ENCODE measurements at places on chromosomes 6 and 20.
A peak's percentile ranks its signal among the peaks of the same experiment; 100 is the strongest.

- DNase-seq: no peak
Observed at GRCh38 chr6:118663993-118664985, 12.9 kb upstream of the CEP85L start.

- DNase-seq: peak; percentile 24
Observed at GRCh38 chr6:18260448-18261106, 3.8 kb downstream of the DEK start.

GRCh38 chr6:131007286-131007685 is 55.8 kb downstream of the EPB41L2 start:
- no peak for DNase-seq

DNA sequence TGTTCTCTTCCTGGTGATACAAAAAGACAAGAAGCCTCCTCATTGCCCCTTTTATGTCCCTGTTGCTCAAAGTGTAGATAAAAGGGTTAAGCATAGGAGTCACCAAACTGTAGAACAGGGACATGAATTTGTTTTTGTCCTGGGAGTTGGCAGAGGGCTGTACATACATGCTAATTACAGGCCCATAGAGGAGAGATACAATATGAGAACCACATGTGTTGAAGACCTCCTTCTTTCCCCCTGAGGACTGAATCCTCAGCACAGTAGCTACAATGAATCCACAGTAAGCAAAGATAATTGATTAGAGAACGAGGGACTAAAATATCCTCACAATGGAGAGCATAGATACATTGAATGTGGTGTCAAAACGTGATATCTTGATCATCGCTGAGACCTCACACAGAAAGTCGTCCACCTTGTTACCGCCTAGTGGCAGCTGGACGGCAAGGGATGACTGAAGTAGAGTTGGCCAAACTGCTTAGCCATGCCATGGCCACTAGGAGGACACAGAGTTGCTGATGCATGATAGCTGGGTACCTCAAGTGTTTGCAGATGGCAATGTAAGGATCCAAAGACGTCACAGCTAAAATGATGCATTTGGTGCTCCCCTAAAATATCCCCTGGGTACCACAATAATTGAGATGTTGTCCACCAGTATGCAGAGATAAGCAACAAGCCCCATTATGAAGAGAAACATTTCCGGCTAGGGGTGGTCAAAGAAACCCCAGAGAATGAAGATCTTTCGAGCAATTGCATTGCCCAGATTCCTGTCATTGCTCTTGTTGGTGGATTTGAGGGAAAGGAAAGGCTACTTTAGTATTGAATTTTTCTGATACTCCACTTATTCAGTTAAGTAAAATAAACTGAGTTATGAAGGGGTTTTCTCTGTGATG is 15.0 kb downstream of the OR2B3 start:
- DNase-seq: peak; percentile 31

DNA sequence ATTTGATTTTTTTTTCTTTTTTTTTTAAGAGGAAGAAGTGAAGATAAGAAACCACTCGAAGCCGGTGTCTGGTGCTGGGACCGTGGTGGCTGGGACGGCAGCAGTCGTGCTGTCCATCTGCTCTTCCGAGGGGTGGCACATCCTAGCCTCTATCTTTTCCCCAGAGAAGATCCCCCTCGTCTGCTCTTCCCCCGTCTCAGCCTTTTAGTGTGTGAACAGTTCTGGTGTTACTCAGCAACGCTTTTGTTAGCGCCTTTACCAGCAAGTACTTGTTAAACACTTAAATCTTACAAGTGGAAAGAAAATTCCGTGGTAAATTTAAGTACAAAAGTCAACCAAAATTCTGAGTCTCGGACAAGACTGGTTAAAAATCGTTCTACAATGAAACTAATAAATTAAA is 90.1 kb downstream of the RSPH3 start:
- no peak for DNase-seq

DNA sequence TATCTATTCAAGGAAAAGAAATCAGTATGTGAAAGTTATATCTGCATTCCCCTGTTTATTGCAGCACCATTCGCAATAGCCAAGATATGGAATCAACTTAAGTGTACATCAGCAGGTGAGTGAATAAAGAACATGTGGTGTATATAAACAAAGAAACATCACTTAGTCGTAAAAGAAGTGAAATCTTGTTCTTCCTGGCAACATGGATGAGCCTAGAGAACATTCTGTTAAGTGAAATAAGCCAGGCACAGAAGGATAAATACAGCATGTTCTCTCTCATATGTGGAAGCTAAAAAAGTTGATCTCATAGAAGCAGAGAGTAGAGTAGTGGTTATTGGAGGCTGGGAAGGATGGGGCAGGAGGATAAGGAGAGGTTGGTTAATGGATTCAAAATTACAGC is 287.9 kb upstream of the FERMT1 start:
- no peak for DNase-seq

GRCh38 chr6:107653861-107654394 is 164.0 kb downstream of the SOBP start:
- no peak for DNase-seq

DNA sequence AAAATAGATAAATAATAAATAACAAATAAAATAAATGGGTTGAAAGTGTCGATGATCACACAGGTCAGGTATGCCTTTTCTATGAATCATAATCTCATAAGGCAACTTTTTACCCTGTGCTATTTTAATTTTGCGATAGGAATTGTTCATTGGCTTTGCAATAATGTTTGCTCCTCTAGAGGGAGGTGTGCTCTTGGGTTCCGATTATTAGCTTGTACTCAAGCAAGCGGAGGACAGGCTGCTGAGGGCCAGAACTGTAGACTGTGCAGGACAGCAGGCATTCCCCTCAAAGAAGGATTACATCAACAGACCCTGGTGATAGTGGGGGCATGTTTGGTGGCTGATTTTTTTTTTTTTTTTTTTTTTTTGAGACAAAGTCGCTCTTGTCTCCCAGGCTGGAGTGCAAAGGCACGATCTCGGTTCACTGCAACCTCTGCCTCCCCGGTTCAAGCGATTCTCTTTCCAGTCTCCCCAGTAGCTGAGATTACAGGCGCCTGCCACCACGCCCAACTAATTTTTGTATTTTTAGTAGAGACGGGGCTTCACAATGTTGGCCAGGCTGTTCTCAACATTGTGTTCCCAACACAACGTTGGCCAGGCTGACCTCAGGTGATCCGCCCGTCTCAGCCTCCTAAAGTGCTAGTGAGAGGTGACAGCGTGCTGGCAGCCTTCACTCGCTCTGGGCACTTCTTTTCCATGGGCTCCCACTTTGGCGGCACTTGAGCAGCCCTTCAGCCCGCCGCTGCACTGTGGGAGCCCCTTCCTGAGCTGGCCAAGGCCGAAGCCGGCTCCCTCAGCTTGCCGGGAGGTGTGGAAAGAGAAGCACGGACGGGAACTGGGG is 35.6 kb downstream of the RIOK1 start:
- DNase-seq: peak; percentile 60

DNA sequence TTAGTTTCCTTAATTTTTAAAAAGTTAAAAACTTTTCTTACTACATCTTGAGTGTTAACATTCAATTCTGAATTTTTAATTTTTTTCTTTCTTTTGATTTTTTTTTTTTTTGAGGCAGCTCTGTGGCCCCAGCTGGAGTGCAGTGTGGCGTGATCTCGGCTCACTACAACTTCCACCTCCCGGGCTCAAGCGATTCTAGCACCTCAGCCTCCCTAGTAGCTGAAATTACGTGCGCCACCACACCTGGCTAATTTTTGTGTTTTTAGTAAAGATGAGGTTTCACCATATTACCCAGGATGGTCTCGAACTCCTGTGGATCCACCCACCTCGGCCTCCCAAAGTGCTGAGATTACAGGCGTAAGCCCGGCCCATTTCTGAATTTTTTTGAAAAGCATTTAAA is 1.2 kb downstream of the DDX43 start:
- DNase-seq: no peak

DNA sequence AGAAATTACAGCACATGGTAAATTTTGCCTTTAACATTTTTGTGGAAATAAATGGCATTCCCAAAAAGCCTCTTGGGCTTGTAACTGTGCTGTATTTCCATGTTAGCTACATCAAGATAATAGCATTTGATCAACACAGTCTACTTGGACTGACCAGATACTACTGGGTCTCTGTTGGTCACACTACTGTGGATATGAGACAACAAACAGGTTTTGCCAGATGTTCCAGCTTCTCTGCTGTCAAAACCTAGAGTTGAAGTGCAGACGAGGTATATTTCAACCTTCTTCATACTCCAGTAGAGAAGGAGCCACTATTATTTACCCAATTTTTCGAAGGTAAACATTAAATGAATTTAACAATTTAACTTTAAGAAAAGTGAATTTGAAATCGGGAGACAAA is 284.7 kb upstream of the CITED2 start:
- no peak for DNase-seq

GRCh38 chr20:37229357-37229756 is 32.3 kb downstream of the GHRH start:
- no peak for DNase-seq

DNA sequence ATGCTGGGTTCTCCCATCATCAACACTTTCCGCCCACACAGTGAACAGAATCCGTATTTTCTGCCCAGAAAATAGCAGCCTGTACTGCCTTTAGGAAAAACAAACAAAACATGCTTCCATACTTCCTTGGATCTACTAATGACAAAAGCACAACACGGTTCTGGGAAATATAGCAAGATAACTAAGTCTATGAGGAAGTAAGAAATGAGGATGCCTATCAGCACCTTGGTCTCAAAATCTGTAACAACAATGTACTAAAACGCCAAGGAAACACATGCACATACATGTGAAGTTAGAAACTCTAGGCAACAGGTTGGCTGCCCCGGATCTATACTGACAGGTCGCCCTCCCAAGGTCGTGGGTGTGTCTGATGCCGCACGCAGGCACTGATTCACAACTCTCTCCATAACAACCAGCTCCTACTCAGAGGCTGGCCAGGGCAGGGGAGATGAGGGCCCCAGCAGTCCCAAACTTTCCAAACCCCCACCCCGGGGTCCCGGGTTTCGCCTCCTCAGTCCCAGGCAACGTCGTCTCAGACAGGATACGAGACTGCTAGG is 710 bp downstream of the BTBD9 start:
- peak; percentile 21 for DNase-seq

DNA sequence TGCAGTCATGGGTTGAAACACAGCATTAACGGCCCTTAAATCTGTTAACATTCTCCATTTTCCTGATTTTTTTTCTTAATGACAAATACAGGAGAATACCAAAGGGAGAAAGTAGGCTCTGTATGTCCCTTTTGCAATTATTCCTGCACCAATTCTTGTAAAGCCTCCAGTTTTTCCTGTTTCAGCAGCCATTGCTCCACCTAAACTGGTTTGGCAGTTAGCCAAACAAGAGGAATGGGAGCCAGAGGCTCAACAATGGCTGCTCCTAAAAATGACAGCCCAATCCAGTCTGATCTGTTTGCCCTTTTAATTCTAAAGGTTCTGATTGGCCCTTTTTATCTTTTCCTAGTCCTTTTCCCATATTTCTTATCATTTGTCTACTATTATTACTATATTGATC is 284.2 kb upstream of the SGK1 start:
- no peak for DNase-seq

- no peak for DNase-seq
Observed at GRCh38 chr6:125808060-125808459, 17.3 kb downstream of the NCOA7 start.

GRCh38 chr6:23524548-23524947 is 601.5 kb upstream of the NRSN1 start:
- DNase-seq: no peak

DNA sequence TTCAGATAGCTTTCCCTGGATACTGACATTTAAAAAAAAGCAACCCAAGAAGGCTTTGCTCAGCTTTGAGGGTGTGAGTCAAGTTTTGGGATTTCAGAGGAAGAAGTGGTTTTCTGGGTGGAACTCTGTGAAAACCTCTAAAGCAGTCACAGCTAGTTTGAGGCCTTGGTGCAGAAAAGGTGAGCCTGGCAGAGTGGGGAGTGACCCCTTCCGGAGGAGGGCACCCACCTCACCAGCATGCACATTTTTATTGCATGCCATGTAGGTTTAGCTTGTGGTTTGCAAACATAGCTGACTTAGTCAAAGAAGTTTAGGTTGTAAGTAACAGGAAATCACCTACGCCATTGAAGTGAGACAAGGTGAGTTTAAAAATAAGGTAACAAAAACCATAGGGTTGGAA is 146.8 kb upstream of the PMEPA1 start:
- no peak for DNase-seq

GRCh38 chr6:118537574-118537973 is 10.5 kb upstream of the PLN start:
- DNase-seq: no peak

DNA sequence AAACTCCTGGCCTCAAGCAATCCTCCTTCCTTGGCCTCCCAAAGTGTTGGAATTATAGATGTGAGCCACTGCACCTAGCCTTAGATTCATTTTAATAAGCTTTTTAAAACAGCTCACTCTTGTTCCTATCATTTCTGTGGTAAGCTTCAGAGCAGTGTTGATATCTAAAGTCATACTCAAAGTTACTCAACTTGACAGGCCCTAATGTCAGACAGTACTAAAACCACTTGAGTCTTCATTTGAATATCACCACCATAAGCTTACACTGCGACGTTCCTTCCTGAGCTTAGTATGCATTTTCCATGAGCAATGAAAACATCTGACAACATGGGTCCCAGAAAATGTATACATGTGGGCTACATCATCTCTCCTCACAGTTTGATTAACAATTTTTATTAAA is 6.0 kb downstream of the FUCA2 start:
- DNase-seq: no peak

- no peak for DNase-seq
Observed at GRCh38 chr6:35011096-35012041, 122.3 kb downstream of the ANKS1A start.

DNA sequence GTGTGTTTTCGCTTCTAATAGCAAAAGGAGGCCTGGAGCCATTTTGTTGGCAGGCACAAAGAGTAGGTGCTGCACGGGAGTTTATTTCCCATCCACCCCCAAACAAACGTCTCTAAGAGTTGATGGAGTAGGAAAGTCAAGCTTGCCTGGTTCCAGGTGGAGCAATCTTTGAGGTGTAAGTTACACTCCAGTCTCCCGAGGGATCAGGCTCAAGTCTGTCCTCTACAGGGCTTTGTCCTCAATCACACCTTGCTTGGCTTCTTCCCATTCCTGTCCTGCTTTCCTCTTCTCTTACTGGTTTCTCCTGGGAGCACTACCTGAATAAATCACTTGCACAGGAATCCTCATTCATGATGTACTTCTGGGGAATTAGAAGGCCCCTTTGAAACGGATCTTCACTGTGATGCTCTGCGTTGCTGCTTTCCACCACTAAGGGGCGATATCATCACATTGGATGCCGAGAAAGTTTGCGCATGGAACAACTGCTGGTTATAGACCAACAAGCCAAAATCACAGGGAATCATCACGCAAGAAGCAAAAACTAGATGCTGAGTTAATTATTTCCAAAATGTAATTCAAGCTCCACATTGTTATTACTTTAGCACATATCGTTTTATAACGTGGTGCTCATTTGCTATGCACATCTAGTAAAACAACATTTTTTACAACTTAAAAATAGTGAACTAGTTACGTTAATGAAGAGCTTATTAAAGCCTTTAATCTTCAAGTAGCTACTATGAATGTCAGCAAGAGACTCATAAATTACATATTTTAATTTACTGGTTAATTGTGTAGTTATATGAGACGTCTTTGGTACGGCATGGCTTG is 156.8 kb downstream of the DNAH8 start:
- peak; percentile 60 for DNase-seq

All from Kasumi-1 (cell line).